Uterine smooth muscle cell (primary cell): ENCODE measurements at places on chromosomes 1 and 21. TPM values are rescaled to one million over a fixed set of nuclear protein-coding genes. Genes with fewer than 3 reads are reported as not detected.

IKBKE gene
- 11.4 and 14.3 TPM in 2 replicates for total RNA-seq

TMEM201 gene
- 4.7 and 6.2 TPM in 2 replicates for total RNA-seq

LCE6A gene
- not detected in 2 replicates for total RNA-seq

CTTNBP2NL gene
- 14.6 and 17.1 TPM in 2 replicates for total RNA-seq

KLF18 gene
- total RNA-seq: not detected in 2 replicates

HSPG2 gene
- total RNA-seq: 92.9 and 187 TPM in 2 replicates

TCHHL1 gene
- total RNA-seq: not detected in 2 replicates

KRTAP8-1 gene
- total RNA-seq: not detected in 2 replicates

PTPN7 gene
- under 0.01 TPM in 1 of 2 replicates, not detected in the other for total RNA-seq

PAQR6 gene
- 0.22 and 0.37 TPM in 2 replicates for total RNA-seq

LCE1E gene
- not detected in 2 replicates for total RNA-seq

MTARC1 gene
- 2.1 and 2.6 TPM in 2 replicates for total RNA-seq

BTBD19 gene
- 5.4 and 12.0 TPM in 2 replicates for total RNA-seq

S100PBP gene
- 70.5 and 74.5 TPM in 2 replicates for total RNA-seq

ALPL gene
- 4.2 and 6.7 TPM in 2 replicates for total RNA-seq

HMGCS2 gene
- total RNA-seq: not detected in 2 replicates

MUL1 gene
- total RNA-seq: 25.7 and 30.1 TPM in 2 replicates

OR2G6 gene
- total RNA-seq: not detected in 2 replicates

ACOT11 gene
- 3.4 and 5.7 TPM in 2 replicates for total RNA-seq

ZNF691 gene
- 10.0 and 10.4 TPM in 2 replicates for total RNA-seq

FCN3 gene
- not detected in 2 replicates for total RNA-seq

ADGRL2 gene
- total RNA-seq: 9.6 and 14.6 TPM in 2 replicates

OPTC gene
- total RNA-seq: not detected in 2 replicates

S100A1 gene
- total RNA-seq: not detected in 2 replicates

ZNF697 gene
- 19.9 and 25.9 TPM in 2 replicates for total RNA-seq

SMIM1 gene
- 0.55 and 2.5 TPM in 2 replicates for total RNA-seq

CASZ1 gene
- total RNA-seq: 0.25 TPM in 1 of 2 replicates, not detected in the other

CRP gene
- not detected in 2 replicates for total RNA-seq

DISP1 gene
- total RNA-seq: 4.2 and 5.0 TPM in 2 replicates

FAM177B gene
- total RNA-seq: not detected in 2 replicates

DHDDS gene
- 61.7 and 69.5 TPM in 2 replicates for total RNA-seq

ACAP3 gene
- total RNA-seq: 38.2 and 64.0 TPM in 2 replicates

E2F2 gene
- total RNA-seq: 0.50 and 2.0 TPM in 2 replicates

FAM167B gene
- total RNA-seq: 0.44 and 0.50 TPM in 2 replicates

LCE2A gene
- total RNA-seq: 0.25 and 2.2 TPM in 2 replicates

ECM1 gene
- 9.1 and 9.5 TPM in 2 replicates for total RNA-seq

TCP10L gene
- under 0.01 and 0.11 TPM in 2 replicates for total RNA-seq

HHIPL2 gene
- 0.25 TPM in 1 of 2 replicates, not detected in the other for total RNA-seq

ESPN gene
- total RNA-seq: 0.62 TPM in 1 of 2 replicates, not detected in the other

SOX13 gene
- 3.0 and 4.5 TPM in 2 replicates for total RNA-seq

SYTL1 gene
- 0.11 and 0.37 TPM in 2 replicates for total RNA-seq

EPHA10 gene
- total RNA-seq: under 0.01 TPM in 1 of 2 replicates, not detected in the other

POU2F1 gene
- 4.6 and 5.3 TPM in 2 replicates for total RNA-seq

NKAIN1 gene
- not detected in 2 replicates for total RNA-seq

CYP4Z1 gene
- total RNA-seq: not detected in 2 replicates

ASAP3 gene
- total RNA-seq: 23.6 and 50.6 TPM in 2 replicates

DMBX1 gene
- total RNA-seq: not detected in 2 replicates

ZSWIM5 gene
- 0.89 and 1.2 TPM in 2 replicates for total RNA-seq

LCE2B gene
- not detected in 2 replicates for total RNA-seq

SLC30A2 gene
- not detected in 2 replicates for total RNA-seq
